ENCODE measurements at places on chromosomes 12 and 14. TPM values are rescaled to one million over a fixed set of nuclear protein-coding genes. Genes with fewer than 3 reads are reported as not detected.

DNA sequence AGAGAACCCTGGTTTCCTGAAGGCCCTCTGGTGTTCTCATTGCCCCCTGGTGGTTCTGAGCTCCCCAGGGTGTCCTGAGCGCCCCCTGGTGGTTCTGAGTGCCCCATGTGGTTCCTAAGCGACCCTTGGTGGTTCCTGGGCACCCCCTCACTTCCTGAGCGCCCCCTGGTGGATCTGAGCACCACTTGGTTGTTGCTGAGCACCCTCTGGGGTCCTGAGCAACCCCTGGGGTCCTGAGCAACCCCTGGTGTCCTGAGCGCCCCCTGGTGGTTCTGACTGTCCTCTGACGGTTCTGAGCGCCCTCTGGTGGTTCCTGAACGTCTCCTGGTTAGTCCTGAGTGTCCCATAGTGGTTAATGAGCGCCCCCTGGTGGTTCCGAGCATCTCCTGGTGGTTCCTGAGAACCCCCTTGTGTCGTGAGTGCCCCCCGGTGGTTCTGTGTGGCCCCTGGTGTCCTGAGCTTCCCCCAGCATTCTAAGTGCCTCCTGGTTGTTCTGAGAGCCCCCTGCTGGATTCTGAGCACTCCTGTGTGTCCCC is 568.3 kb downstream of the TMEM121 start:
- no peaks in the 10 kb centered on the region for H3K36me3 ChIP-seq
- no peak for DNase-seq
- H3K27me3 ChIP-seq = no peaks in the 10 kb centered on the region

DNA sequence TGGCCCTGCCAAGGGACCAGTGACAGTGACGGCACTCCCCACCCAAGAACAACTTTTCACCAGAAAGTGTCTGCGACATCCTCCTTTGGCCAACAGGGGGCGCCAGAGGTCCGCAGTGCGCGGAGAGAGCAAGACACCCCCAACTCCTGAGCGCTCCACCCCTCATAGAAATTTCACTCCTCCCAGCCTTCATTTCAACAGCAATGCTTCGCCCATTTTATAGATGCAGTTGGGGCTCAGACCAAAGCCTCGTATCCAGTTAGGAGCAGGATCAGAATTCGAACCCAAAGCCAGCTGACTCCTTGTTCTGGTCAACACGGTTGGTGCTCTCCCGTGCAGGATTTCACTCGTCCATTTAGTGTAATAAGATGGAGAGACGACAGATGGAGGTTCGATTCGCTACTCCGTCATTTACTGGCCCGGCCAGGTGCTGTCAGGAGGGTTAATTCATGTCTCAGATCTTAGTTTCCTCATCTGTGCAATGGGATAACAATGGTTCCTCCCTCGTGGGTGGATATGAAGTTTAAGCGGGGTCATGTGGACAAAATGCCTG is 2.4 kb upstream of the POP5 start:
- peaks cover 7% of the 10 kb centered on the region for H3K4me1 ChIP-seq
- no peak overlapping the region for H3K27ac ChIP-seq
- H3K4me3 ChIP-seq = no peak overlapping the region
- DNase-seq = peak; percentile 46
- no peaks in the 10 kb centered on the region for H3K36me3 ChIP-seq

- no peaks in the 10 kb centered on the region for H3K36me3 ChIP-seq
- H3K4me1 ChIP-seq = no peaks in the 10 kb centered on the region
- no peak for DNase-seq
- H3K27ac ChIP-seq = no peak overlapping the region
- no peak overlapping the region for H3K4me3 ChIP-seq
- H3K27me3 ChIP-seq = no peaks in the 10 kb centered on the region
These were observed 19.8 kb downstream of the NR1H4 start for GRCh38 chr12:100493396-100494012.

Gene TAS2R20
- total RNA-seq = 3.6 TPM

Gene ANO2
- 7.0 TPM for total RNA-seq

DNA sequence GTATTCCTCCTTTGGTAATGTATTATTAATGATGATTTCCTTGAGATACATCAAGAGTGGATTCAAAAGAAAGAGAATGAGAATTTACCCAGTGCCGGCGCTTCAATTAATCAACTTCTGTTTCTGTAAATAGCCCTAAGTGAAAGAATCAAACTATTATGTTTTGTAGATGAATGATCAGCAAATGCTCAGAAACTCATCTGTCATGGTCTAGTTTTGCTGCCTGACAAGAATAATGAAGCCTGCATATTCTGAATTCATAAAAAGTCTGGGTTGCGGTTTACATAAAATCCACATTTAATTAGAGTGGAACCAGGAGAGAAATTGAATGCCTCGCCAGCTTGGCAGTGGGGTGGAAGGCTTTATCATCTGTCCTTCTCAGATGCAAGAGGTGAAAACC is 325.3 kb downstream of the GALC start:
- DNase-seq = no peak
- no peak overlapping the region for H3K27ac ChIP-seq
- H3K27me3 ChIP-seq = no peaks in the 10 kb centered on the region
- no peaks in the 10 kb centered on the region for H3K36me3 ChIP-seq
- no peaks in the 10 kb centered on the region for H3K4me1 ChIP-seq
- H3K4me3 ChIP-seq = no peak overlapping the region

GRCh38 chr14:60093606-60094005 is 1.9 kb downstream of the PCNX4 start:
- H3K4me3 ChIP-seq = peak overlapping the region; percentile 70
- H3K27me3 ChIP-seq = no peaks in the 10 kb centered on the region
- H3K4me1 ChIP-seq = no peaks in the 10 kb centered on the region
- no peaks in the 10 kb centered on the region for H3K36me3 ChIP-seq
- DNase-seq = no peak

GRCh38 chr14:79175671-79176070 is 1005.5 kb downstream of the NRXN3 start:
- H3K4me1 ChIP-seq = no peaks in the 10 kb centered on the region
- DNase-seq = no peak
- H3K4me3 ChIP-seq = no peak overlapping the region

GRCh38 chr14:54310151-54310850 is 86.5 kb upstream of the CDKN3 start:
- H3K27me3 ChIP-seq = no peaks in the 10 kb centered on the region
- no peaks in the 10 kb centered on the region for H3K4me1 ChIP-seq
- no peak for DNase-seq
- no peak overlapping the region for H3K27ac ChIP-seq

Gene AMHR2
- total RNA-seq = 44.5 TPM

- H3K36me3 ChIP-seq = no peaks in the 10 kb centered on the region
- H3K27me3 ChIP-seq = no peaks in the 10 kb centered on the region
- H3K4me1 ChIP-seq = no peaks in the 10 kb centered on the region
- H3K27ac ChIP-seq = no peak overlapping the region
- H3K4me3 ChIP-seq = no peak overlapping the region
These were observed 34.4 kb upstream of the PSMA6 start for GRCh38 chr14:35257809-35258208.

DNA sequence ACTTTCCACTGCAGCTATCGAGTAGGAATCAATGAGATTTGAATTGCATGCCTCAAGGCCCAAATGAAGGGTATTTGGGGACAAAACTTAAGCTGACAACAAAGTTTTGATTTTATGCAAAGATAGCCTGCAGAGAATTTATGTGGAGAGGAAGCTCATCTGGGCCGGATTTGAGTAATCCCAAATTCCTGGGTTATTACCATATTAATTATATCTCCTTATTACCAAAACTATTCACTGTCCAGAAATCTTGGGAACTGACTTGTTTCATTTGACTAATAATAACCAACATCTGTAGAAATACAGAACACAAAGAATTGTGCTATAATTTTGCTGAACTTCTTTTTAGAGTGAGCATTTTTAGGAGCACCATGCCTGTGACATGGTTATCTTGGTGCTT is 70.4 kb downstream of the KITLG start:
- H3K27me3 ChIP-seq = no peaks in the 10 kb centered on the region
- no peak for DNase-seq
- no peaks in the 10 kb centered on the region for H3K36me3 ChIP-seq
- no peaks in the 10 kb centered on the region for H3K4me1 ChIP-seq

DNA sequence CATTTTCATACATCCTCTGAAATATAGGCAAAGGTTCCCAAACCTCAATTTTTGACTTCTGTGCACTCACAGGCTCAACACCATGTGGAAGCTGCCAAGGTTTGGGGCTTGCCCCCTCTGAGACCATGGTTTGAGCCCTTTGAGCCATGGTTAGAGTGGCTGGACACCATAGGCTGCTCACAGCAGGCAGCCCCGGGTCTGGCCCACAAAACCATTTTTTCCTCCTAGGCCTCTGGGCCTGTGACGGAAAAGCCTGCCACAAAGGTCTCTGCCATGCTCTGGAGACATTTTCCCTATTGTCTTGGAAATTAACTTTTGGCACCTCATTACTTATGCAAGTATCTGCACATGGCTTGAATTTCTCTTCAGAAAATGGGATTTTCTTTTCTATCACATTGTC is 1113.2 kb upstream of the ATXN7L3B start:
- H3K4me3 ChIP-seq = no peak overlapping the region
- no peaks in the 10 kb centered on the region for H3K27me3 ChIP-seq
- DNase-seq = no peak

- no peak for DNase-seq
- no peaks in the 10 kb centered on the region for H3K27me3 ChIP-seq
- H3K4me3 ChIP-seq = no peak overlapping the region
- H3K27ac ChIP-seq = no peak overlapping the region
These were observed 296.6 kb upstream of the RTL1 start for GRCh38 chr14:101200008-101200649.
